Left ventricle myocardium superior (tissue), 1 donor: ENCODE measurements at places on chromosomes 2 and 18.

DNA sequence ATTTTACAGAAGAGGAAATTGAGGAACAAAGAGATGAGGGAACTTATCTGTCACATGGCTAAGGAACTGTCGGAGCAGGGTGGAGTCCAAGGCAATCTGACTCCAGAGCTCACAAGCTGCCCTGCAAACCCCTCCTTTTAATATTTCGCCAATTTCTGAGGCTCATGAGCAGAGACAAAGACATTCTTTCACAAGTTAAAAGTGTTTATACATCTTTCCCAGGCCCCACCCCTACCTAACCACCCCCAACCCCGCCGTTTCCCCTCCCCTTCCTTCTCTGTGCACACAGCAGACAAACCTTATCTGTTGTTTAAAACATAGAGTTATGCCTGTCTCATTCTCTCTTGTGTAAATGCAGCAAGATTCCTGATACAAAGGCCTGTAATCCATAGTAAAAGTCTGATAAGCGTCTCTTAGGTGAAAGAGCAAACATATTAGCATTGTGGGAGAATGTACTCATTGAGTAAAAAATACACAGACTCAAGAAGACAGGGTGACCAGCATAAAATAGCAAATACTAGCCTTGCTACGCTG lies 44.3 kb downstream of the EPHA4 start:
- DNase-seq: no peak

DNA sequence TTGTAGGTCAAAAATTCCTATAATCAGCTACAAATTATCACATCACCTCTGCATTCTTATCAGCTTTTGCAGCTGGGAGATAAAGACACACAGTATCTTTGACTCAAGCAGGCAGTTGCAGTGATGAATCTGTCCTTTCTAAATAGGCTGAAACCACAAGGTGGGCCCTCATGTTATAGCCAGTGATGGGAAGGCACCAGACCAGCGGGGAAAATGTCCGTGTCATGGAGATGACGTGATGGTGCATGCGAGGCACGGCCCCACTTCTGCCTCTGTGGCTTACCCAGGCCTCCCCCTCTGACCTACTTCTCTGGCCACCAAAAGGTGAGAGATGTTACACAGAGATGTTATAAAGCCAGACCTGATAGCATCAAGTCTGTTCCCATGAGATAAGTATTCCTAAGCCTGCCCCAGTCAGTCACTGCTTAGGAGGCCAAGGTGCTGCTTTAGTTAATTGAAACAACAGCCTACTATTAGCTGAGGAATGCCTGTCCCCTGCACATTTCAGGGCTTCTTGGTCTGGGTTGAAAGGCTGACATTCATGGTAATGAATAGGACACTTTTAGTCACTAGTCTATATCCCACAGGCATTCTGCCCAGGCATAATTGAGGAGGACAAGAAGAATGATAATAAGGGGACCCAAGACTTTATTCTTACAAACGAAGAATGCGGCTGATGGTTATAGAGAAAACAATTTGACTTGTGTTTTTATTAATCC lies 327.9 kb downstream of the LPIN1 start:
- DNase-seq: no peak

GRCh38 chr2:100109986-100110613 lies 32.3 kb downstream of the AFF3 start:
- no peak for DNase-seq

- DNase-seq: no peak
These were observed 28.4 kb downstream of the TGIF1 start for GRCh38 chr18:3478262-3478978.

GRCh38 chr2:60862642-60863041 lies 18.7 kb upstream of the REL start:
- DNase-seq: no peak

DNA sequence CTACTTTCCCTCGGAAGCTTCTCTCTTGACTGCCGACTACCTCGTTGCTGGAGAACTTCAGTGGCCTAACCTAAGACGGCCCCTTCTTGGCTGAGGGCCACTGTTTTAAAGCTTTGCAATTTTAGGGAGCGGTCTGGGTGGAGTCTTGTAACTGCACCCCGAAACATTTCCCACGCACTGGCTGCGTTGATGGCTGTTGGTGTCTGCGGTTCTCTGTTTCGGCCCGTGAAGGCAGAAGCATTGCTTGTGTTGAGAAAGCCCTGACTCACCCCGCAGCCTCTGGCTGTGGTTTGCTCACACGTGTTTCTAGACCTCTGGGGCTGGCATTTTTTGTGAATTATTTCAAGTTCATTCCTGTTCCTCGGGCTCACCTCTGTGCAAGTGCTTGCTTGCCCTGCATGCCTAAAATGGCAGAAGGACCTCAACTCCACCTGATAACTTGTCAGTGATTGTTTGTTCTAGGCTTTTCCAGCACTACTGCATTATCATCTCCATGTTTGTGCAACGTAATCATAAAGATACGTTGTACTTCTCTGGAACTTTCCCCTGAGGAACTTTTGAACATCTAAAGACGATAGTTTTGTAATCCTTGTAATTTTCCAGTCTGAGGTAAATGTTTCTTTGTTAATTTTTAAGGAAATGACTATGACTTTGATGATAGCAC lies 94.2 kb upstream of the DLX2 start:
- DNase-seq: no peak
